Stimulated activated CD8-positive, alpha-beta memory T cell treated with anti-CD3 and anti-CD28 coated beads, Interleukin-4, amount 100 ng/mL, for 1 hour (primary cell): ENCODE measurements at places on chromosomes 5 and 9.

DNA sequence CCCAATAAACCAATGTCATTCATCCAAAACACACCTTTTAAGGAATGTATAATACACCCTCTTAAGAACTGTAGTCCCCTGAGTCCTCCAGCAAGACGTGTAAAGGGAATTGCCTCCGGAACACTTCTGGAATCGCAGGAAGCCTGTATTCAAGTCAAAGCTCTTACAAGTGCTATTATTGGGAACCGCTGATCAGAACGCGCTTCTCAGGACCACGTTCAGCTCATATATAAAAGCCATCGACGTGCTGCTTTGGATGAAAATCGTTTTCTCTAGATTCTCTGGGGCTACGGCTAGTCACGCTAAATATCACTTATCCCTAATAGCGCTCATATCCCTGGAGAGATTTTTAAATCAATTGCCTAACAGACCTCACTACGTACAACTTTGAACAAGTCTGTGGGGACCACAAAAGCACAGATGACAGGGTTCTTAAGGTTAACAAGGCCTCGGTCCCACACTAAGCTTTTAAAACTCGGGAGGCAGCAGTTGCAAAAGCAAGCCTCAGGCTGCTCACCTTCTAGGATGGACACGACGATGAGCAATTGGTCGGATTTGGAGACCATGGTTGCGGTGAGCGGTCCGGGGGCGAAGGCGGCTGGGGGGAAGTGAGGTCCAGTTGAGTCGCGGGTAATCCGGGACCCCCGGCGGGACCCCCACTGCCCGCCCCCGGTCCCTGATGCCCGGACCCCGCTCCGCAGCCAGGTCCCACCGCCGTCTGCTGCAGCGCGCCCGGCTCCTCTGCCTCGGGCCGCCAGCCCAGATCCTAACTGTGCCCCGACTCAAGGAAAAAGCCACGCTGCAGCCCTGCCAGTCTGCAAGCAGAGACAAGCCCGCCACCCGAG lies 548 bp downstream of the CEP120 start:
- DNase-seq, result peak; percentile 5

DNA sequence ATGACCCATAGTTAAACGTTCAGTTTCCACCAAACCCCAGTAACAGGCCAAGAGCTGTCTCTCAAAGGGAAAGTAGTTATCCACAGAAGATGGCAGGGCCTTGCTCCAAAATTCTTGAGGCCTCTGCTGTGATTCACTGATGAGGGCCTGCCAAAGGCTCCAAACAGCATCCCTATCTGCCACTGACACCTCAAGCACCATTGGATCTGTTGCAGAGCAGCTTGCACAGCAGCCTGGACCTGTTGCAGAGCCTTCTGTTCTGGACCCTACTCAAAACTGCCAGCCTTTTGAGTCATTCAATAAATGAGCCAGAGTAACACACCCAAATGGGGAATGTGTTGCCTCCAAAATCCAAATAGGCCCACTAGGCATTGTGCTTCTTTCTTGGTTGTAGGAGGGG lies 741.5 kb upstream of the RGMB start:
- DNase-seq, result no peak

DNA sequence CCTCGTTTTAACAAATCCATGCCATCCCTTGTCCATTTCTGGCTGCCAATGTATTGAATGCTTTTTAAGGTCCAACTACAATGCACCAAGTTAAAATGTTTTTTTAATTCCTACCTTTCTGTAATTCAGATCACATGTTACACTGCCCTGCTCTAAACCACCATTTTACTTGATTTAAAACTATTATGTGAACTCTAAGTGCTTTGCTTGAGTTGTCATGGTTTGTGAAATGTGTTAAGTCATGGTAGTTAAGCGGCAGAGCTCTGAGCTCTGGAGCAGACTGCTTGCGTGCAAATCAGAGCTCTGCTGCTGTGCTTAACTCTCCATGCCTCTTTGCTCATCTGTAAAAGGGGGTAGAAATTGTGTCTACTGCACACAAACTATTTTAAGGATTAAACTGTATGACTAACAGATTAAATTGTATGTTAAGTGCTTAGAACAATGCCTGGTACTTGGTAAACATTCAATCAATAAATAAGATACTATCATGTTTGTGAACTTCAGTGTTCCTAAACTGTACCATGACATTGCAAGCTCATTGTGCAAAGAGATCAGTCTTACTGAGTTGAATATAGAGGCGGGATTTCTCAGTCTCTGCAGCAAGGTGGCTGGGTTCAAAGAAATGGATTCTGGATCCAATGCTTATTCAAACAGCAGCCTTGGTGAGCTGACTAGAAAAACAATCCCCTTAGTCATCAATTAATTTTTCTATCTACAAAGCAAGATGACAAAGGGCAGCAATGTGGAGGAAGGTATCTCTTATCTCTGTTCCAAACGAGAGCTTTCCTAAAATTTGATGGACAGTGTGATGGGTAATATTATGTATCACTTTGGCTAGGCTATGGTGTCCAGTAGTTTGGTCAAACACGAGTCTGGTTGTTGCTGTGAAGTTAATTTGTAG lies 16.1 kb upstream of the CMBL start:
- DNase-seq, result no peak

DNA sequence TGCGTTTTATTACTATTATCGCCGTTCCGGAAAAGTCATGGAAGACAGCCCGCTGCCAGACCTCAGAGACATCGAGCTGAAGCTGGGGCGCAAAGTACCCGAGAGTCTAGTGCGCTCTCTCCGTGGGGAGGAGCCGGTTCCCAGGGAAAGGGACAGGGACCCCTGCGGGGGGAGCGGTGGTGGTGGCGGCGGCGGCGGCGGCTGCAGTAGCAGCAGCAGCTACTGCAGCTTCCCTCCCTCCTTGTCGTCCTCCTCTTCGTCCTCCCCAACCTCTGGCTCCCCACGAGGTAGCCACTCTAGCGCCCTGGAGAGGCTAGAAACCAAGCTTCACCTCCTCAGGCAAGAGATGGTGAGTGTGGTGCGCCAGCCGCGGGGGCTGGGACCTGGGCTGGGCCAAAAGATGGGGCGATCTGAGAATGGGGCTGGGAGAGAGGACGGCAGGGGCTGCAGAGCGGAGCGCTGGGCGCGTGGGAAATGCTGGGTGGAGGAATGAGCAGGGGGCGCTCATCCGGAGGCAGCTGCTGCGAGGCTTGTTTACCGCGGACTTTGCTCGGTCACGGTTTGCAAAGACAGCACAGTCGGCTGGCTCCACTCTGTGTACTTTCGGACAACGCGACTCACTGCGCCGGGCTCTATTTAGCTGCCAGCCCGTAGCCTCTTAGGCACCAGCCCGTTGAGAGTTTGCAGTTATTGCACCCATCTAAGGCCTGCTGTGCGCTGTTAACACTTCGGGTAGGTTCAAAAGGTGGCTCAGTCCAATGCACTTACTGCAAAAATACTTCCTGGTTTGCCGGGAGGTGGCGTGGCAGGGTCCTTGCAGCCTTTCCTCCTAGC lies 1.1 kb downstream of the LURAP1L start:
- no peak for DNase-seq

DNA sequence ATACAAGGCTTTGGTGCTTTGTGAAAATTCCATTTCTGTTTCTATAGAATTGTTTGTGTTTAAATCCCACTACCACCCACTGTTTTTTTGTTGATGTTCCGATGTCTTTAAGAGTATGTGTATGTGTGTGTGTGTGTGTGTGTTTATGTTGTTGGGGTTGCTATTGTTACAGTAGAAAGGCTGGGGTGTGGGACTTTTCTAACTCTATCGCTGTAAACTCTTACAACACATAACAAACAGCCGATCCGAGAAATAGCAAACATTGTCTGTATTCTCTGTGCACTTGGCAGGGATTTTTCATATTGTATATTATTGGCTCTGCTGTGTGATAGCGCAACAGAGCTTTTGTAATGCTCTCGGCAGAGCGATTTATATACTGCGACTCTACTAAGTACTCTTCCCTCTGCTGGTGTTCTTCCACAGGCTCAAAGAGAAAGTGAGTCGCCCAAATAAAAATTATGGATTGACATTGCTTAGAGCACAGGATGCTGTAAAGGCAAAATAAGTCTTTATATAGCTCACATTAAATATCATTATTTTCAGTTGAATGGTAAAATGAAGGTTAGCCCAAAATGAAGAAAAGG lies 492.2 kb upstream of the ARRDC3 start:
- DNase-seq, result no peak

DNA sequence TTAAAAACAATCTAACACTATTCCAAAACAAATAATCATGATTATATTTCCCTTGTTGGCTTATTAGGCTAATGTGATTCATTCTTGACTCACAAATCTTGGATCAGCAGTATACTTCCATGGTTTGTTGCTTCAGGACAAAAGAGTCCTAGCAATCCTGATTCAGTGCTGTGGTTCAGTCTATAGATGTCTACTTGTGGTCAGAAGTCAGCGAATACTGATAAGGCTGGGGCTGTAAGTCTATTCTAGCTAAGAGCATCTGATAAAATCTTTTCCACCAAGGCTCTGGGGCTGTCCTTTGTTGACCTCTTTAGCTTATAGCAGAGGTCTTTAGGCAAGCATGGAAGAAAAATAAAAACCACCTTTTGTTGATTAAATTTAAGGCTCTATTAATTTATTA lies 4.4 kb upstream of the SMIM3 start:
- no peak for DNase-seq

DNA sequence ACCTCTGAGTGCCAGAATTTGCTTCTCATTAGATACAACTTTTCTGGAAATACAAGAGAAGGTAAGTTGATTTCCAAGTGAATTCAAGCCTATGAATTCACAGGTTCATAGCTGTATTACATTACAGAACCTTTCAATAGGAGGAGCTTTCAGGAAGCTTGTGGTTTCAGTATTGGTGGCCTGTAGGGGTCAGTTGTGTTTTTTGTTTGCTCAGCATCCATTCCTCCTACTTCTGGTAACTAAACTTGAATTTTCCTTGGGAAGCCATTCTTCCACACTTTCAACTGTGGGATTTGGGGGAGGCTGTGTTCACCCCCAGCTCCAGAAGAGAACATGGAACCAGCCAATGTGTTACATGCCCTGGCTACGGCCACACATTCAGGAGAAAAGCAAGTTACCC lies 5.6 kb upstream of the CYSTM1 start:
- DNase-seq, result no peak

DNA sequence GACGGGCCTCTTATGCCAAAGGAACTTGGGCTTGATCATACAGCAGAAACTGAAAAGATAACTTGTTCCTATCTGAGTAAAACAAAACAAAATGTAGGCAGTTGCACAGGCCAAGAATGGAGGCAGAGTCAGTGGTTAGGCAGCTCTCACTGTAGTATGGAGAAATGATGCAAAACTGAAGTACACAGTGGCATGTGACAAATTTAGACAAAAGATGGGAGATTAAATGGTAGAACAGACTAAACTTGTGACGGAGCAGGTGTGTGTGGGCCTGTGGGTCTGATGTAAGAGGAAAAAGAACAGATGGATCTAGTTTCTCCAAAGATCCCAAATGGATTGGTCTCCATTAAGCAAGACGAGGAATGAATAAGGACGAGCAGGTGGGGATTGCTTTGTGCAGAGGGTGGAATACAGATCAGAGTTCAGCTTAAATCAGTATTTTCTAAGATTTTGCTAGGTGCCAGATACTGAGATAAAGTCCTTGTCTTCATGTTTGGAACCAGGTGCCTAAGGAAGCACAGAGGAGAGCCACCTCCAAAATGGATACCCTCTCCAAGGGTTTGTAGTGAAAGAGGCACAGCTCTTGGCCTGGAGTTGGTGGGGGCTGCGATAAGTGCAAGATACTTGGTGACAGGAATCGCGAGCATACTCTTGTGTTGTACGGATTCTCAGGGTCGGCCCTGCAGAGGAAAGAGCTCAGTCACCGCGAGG lies 722 bp upstream of the DCP2 start:
- no peak for DNase-seq

GRCh38 chr5:59525957-59526356 lies 367.6 kb downstream of the PDE4D start:
- no peak for DNase-seq

- no peak for DNase-seq
These were observed at the start of gene ADGRV1 for GRCh38 chr5:90558344-90559192. TSS of gene ADGRV1 (plus strand) at chr5:90558797. CDS start at chr5:90558896, 99 bp downstream.

DNA sequence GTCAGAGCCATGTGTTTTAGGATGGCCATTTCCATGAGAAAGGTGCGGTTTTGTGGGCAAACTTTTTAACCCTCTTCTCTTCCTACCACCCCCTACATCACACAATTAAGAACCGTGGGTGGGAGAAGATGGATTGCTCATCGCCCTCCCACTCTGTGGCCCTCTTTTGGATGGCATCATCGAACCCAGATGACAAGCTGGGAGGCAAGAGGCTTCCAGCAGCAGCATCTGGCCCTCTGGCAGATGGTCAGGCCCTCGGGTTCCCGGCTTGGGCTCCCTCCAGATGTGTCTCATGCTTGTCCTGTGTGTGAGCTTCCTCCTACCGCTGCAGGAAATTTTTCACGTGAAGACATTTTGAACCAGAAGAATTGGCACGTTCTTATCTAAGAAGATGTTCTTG lies 199.9 kb downstream of the EBF1 start:
- DNase-seq, result no peak

DNA sequence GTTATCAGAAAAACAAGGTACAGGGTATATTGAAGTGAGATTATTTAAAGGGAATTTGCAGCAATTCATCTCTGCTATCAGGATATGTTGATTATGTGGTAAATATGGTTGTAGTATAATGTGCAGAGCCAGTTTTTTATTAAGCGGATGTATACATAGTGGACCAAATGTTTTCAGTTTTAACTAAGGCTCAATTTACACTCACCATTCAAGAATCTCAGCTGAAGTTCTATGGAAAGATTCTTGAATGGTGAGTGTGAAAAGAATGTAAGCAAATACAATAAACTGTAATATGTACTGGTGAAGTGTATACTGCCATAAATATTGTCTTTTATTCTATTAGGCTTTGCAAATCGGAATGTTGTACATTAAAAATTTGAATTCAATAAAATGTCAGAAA lies 895.9 kb upstream of the CDH10 start:
- DNase-seq, result no peak

- no peak for DNase-seq
These were observed 910 bp downstream of the TRIM14 start for GRCh38 chr9:98117984-98118639.

DNA sequence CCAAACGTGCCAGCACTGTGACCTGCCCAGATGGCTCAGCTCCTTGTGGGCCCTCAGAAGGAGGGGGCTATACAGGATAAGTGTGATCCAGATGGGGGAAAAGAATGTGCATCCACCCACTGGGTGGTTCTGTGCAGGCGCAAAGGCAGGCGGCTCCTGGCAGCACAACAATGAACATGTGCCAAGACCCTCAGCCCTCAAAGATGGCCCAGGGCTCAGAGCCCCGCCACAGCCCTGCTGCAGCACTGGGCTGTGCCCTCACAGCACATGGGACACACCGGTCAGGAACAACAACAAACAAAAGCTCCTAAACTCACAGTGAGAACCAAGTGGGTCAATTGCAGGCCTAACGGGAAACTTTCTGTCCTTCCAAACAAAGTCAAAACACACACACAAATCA lies 4.7 kb downstream of the SEMA4D start:
- no peak for DNase-seq
